GM10248 (cell line): ENCODE measurements at places on chromosomes 5 and 9.

- DNase-seq: no peak
Observed at GRCh38 chr5:175013251-175013650, 288.9 kb downstream of the MSX2 start.

GRCh38 chr9:137250329-137251193, 525 bp upstream of the STPG3 start:
- DNase-seq: no peak

DNA sequence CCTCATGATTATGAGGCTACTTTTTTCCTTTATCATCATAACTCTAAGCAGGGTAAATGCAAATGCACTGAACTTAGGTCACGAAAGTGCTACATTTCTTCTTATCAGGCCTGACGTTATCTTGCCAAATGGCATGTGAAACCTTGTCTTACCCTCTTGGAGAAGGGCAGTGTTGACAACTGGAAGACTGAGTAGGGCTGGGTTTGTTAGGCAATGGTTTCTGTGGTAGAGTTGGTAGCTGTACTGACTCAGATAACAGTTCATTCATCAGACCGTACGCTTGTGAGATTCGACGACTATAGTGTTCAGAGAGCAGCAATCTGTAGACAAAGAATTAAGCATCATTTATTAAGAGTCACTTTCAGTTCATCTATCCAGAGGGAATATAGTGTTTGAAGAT, 127.7 kb downstream of the CPLANE1 start:
- no peak for DNase-seq

GRCh38 chr5:59259237-59259636, 634.3 kb downstream of the PDE4D start:
- no peak for DNase-seq

GRCh38 chr9:655875-656274, 185.6 kb upstream of the DMRT1 start:
- DNase-seq: no peak

DNA sequence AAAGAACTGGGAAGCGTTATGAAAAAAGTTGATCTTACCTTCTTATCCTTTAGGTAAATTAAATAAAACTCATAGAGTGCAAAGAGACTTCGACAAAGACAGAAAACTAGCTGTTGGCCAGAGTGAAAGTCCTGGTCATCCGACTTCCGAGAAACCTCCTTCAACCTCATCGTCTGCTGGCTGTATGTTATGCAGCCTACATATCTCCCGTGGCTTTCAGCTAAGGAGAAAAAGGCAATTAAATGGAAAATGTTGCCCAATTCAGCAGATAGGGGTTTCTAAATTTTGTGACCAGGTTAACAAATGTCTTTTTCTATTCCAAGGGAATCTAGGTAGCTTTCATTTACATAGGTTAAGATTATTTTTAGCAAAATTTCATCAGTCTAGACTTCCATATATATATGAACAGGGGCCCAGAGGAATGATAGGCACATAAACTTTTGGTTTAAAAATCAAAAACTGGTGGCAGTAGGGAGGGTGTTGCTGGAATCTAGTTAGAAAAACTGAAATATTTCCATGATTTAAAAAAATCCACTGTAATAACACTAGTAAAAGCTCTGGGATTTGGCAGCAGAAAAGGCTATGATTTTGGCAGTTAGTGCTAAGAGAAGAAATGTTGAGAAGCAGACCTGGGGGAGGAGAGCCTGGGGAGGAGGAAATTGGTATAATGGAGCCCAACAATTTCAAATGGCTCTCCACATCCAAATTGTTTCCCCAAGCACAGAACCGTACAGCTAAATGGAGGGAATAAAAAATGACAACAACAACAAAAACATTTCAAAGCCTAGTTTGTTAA, 32.1 kb downstream of the RAI14 start:
- no peak for DNase-seq

DNA sequence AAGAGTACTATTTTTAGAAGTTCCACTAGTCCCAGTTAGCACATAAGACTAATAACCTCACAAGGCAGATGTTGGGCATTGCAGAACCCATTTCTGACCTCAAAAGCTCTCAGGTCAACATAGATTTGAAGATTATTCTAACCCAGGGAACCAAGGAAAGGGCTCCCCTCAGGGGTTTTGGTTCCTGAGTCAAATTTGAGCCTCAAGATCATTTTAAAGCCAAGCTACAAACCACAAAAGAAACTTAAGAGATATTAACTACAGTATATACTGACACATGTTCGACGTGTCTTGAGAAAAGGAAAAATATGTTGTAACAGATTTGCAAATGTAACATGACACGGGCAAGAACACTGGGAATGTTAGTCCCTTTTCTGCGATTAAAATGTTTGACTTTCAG, 88.6 kb downstream of the GNAQ start:
- DNase-seq: no peak

GRCh38 chr9:14437354-14438231, 123.7 kb upstream of the NFIB start:
- no peak for DNase-seq
